ENCODE measurements at places on chromosomes 1 and 21.
A peak's percentile ranks its signal among the peaks of the same experiment; 100 is the strongest.

DNA sequence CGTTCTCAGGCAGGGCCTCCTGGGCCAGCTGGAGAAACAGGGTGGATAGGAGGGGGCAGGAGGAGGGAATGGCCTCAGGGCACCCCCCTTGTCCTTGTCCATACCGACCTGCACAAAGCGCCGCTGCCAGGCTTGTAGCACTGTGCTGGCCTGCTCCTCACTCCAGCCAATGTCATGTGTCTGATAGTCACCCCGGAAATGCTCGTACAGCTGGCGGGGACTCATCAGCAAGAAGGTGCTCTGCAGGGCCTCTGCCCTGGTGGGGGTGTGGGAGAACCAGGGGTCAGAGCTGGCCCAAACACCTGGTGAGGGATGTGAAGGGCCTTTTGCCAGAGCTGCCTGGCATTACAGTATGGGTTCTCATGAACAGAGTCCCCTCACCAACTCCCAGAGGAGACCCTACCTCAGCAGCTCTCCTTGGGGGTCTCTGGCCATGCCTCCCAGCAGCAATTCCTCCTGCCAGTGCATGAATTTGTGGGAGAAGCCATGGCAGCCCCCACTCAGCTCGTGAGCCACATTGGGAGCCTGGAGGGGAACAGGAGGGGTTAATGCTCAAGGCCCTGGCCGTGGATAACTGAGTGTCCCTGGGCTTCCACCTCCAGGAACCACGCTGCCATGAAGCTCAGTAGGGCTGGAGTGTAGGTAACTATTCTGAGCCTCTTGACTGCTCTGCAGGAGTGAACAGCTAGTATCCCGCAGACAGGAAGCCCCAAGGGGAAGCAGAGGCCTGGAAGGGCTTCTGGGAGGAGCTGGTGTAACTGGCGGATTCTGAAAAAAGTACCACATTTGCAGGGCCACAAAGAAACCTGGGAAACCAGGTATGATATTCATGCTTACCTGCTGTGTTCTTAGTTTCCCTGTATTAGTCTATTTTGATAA lies 13.3 kb downstream of the PTCH2 start:
- DNase-seq = no peak

- DNase-seq = no peak
Observed at GRCh38 chr1:209829716-209830115, 1.9 kb downstream of the UTP25 start.

GRCh38 chr1:59061876-59062275 lies 235.0 kb upstream of the FGGY start:
- peak; percentile 92 for DNase-seq

DNA sequence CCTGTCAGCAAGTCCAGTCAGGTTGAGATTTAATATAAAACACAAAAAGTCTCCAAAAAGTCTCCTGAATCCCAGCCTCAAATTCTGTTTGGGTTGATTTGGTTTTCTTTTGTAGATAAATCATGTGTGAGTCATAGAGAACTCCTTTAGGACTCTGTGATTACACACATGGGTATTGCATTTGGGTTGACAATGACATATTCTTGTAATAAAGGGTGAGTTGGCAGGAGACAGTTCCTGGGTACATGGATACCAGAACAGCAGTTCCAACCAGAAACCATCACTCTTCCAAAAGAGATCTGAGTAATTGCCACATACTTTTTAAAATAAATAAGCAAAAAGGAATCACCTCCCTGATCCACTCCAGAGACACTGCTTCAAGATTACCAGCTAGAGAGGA lies 8.9 kb downstream of the CR2 start:
- DNase-seq = peak; percentile 12

GRCh38 chr1:154957091-154957657 lies 1.3 kb upstream of the PBXIP1 start:
- DNase-seq = no peak

Measured in RPMI7951 (cell line).